ENCODE measurements at places on chromosomes 6 and 20.

- DNase-seq, result no peak
Observed at GRCh38 chr6:24428615-24429014, 25.9 kb downstream of the MRS2 start.

- no peak for DNase-seq
Observed at GRCh38 chr20:54598352-54598751, 123.0 kb downstream of the DOK5 start.

DNA sequence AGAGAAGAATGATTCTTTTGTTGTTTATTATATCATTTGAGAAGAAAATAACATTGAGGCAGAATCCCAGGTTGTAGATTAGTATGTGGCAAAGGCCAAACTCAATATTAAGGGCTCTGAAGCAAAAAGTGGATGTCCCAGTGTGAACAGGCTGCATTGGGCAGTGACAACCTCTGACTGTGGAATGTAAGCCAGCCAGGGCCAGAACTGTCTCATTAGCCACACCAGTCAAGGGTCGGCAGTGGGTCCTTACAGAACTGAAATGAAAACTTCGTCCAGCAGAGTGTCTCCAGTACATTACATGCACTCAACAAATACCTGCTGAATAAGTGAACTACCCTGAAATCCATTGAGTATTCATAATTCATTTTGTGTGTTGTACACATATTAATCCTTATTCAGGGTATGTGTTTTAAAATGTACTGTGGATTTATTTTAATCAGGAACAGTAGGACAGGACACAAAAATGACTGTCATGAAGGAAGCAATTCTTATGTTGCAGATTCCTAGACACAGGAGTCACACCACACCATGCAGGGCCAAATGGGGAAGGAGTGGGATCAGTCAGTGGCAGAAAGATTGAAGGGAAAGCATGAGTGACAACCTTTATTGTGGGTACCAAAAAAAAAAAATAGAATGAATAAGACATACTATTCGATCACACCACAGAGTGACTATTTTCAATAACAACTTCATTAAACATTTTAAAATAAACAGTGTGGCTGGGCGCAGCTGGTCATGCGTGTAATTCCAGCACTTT is 64.9 kb upstream of the UTRN start:
- no peak for DNase-seq

DNA sequence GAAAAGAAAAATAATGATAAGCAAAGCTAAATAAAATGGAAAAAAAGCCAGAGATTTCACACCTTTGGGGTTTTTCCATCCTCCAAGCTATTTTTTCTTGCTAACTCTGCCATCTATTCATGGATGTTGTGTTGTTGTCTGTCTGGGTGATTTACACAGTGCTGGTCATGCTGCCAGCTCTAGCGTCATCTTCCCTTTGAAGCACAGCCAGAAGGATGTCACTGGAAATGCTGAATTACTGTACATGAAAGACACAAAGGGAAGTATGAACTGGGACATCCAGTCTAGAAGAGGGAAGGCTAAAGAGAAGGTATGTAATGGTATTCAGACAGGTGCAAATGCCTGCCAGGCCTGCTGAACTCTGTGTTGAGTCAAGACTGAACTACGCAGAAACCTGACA is 241.9 kb upstream of the STXBP5 start:
- DNase-seq, result no peak

DNA sequence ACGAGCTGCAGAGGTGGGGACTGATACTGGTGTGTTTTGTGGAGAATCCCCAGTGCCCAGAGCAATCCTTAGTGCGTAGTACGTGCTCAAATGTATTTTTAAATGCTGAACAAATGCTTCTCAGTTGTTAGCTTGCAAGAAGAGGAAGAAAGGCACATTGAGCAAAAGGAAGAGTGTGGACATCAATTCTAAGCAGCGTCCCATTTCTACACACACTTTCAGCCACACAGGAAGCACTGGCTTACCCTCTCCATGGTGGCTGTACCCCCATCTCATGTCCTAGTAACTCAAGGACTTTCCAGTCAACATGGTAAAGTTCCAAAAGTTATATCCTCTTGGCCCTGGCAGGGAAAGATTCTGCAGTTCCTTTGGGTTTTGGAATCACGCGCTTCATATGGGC is 98.8 kb upstream of the NXT1 start:
- no peak for DNase-seq

GRCh38 chr20:62219101-62219991 is 732 bp downstream of the HRH3 start:
- no peak for DNase-seq

- no peak for DNase-seq
Observed at GRCh38 chr20:36604952-36605398, 604 bp upstream of the RAB5IF start.

DNA sequence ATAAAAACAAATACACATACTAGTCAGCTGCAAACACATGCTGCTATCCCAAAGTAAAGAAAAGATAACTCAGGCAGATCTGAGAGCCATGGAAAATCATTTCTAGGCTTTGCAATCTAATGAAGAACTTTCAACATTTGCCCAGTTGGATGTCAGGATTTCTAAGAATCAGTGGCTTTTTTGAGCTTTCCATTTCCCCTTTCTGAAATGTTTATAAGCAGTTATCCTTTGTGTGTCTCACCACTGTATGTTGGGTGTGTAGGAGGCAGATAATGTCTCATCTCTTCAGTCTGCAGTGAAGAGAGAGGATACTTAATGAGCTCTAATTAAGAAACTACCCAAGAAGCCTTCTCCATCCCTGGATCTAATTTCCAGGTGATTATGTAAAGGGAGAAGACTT is 43.6 kb downstream of the RGS17 start:
- DNase-seq, result no peak

DNA sequence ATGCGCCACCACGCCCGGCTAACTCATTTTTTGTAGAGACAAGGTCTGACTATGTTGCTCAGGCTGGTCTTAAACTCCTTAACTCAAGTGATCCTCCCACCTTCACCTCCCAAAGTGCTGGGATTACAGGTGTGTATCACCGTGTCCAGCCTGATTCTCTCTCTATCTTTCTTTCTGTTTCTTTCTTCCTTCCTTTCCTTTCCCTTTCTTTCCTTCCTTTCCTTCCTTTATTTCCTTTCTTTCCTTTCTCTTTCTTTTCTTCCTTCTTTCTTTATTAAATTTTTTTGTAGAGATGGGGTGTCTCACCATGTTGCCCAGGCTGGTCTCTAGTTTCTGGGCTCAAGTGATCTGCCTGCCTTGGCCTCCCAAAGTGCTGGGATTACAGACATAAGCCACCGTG is 38.7 kb upstream of the MTHFD1L start:
- no peak for DNase-seq

DNA sequence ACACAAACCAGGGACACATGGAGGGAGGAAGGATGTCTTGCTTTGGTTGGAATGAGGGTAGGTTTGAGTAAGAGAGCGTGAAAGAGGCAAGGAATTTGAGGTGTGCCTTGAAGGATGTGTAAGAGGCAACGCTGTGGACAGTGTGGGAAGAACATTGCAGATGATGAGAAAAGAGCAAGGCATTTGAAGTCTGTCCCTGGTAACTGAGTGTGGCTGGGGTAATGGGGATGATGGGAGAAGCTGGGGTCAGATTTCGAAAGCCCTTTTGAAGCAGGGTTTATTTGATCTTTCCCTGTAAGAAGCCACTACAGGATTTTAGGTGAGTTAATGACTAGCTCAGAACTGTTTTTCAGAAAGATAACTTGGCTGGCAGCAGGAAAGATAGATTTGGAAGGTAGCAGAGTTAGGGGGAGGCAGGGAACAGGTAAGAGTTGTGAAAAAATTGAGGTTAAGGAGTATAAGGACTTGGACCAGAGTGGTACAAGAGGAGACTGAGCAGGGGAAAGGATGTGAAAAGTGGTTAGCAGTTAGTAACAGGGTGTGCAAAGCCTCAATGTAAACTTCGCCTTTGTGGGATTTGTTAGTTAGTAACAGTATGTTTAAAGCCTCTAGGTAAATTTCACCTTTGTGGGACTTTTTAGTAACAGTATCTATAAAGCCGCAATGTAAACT is 17.7 kb downstream of the UTRN start:
- DNase-seq, result no peak

GRCh38 chr6:13267142-13267651 is 61.1 kb downstream of the TBC1D7 start:
- no peak for DNase-seq

- DNase-seq, result no peak
Observed at GRCh38 chr6:169934699-169935347, 183.4 kb downstream of the ERMARD start.
